ENCODE measurements at places on chromosomes 1 and 21.

- DNase-seq, result no peak
These were observed 130.5 kb downstream of the TOMM20 start for GRCh38 chr1:234997896-234998741.

DNA sequence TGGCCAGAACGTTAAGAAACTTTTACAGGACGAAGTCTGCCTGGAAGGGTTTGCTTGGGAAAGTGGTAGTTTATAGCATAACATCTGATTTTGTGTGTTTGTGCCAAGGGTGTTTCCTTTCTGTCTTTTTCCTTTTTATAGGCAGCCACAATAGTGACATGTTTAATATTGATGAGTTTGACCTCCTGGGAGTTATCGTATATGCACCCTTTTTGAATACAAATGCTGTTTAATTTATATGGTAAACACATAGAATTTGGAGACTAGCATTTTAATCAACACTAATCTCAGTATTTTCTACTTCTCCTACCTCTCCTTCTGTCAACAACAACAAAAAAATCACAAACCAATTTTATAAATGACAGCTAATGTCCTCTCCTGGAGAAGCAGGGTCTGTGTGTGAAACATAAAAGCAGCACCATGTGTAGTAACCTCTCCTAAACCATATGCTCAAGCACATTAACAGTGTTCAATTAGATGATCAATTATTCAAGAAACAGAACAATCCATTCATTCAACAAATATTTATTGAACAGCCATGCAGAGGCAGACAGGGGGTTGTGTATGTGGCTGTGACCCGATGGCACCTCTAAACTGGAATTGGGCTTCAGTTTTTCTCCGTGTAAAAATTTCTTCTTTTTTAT, 604 bp upstream of the FMN2 start:
- no peak for DNase-seq

- DNase-seq, result no peak
These were observed 21.2 kb upstream of the BCAR3 start for GRCh38 chr1:93702828-93703183.

GRCh38 chr1:159580340-159580739, 7.3 kb upstream of the APCS start:
- no peak for DNase-seq

GRCh38 chr1:172742599-172743500, 83.9 kb downstream of the FASLG start:
- DNase-seq, result no peak

DNA sequence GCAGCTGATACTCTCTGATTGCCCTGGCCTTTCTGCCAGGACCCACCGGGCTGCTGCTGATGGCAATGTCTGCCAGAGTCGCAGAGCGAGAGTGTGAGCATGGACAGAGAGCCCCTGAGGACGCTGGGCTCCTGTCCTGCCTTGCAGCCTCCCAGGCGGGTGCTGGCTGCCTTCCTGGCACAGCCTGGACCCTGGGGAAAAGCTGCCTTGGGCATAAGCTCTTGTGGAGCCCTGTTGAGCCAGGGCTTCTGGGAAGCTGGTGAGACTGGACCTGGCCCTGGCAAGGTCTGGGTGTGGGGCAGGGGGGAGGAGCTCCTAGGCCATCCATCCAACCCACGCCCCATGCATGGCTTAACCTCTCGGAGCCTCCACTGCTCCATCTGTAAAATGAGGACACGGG, 105.8 kb upstream of the WNT4 start:
- no peak for DNase-seq

- DNase-seq, result no peak
These were observed 15.6 kb downstream of the PRKAB2 start for GRCh38 chr1:147156642-147157041.

DNA sequence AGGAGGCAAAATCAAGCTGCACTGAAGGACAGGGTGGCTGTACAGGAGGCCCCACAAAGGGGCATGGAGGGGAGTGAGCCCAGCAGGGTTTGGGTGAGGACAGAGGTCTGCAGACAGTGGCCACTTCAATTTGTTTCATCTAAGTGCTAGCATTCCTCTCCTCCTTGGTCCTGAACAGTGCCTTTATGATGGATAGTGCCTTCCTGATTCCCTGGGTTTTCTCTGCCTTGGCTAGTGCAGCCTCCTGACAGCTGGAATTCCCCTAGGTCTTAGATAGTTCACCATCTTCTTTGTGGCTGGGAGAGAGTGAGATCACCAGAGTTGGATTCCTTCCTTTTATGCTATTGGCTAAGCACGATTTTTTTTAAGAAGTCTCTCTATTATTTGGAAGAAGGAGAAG, 3.8 kb upstream of the HPCAL4 start:
- no peak for DNase-seq

DNA sequence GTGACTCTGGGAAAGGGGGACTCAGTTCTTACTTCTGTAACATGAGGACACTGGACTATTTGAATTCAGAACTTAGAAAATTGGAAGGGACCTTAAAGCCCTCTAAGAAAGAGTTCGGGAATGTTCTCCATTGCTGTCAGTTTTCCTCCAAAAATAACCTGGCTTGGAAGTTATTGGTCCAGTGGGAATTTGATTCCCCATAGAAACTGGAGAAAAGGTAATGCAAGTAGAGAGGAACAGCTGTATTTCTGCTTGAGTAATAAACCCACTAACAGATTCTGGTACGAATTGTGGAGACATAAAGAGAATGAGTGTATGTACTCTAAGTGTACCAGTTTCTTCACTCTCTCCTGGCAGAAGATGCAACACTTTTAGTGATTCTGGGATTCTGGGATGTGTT, 1.8 kb downstream of the ZBED6 start:
- DNase-seq, result no peak

- DNase-seq, result no peak
These were observed 93.9 kb upstream of the ADGRL2 start for GRCh38 chr1:81706650-81707435.

Data from activated CD4-positive, CD25-positive, alpha-beta regulatory T cell treated with anti-CD3 and anti-CD28 coated beads, Interleukin-2, amount 50 U/mL, for 16 hours (primary cell).